Effector memory CD8-positive, alpha-beta T cell (primary cell): ENCODE measurements at places on chromosomes 7 and 10.

- no peak for DNase-seq
Measured at GRCh38 chr10:43254881-43255633, 11.8 kb downstream of the RASGEF1A start.

- DNase-seq = no peak
Measured at GRCh38 chr10:67385089-67385488, 310.9 kb downstream of the CTNNA3 start.

DNA sequence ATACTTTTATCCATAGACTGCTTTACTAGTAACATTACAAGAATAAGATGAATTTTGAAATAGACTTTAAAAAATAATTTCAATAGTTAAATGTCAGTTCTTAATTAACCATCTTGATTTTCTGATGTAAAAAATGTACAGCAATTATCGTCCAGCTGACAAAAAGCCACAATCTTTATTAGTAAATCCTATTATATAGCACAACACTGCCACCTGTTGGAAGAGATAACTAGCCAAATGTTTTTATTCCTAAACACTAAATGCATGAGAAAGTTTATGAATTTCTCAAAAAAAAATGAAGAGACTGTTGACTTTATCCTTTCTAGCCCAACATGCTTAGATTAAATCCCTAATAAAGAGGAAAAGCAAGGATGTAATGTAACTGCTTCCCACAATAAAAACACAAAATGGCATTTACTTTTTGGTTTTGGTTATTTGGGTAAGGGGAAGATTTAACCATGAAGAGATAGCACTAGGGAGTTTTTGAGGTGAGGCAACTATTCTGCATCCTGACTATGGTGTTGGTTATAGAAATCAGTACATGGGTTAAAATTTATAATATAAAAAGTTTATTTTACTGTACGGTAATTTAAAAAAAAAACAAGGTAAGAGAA lies 8.0 kb downstream of the COA1 start:
- DNase-seq = peak; percentile 36

GRCh38 chr10:132844069-132844809 lies 58.3 kb upstream of the NKX6-2 start:
- DNase-seq = no peak

DNA sequence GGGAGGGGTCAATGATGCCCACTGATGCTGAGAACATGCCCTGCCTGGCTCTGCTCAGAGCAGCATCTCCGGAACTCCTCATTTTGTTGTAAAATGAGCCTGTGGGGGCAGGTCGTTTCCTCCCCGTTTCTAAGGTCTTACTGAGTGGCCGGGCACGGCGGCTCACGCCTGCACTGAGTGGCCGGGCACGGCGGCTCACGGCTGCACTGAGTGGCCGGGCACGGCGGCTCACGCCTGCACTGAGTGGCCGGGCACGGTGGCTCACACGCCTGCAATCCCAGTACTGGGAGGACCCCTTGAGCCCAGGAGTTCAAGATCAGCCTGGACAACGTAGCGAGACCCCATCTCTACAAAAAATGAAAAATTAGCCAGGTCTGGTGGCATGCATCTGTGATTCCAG lies 39.0 kb upstream of the FOXL3 start:
- DNase-seq = no peak

DNA sequence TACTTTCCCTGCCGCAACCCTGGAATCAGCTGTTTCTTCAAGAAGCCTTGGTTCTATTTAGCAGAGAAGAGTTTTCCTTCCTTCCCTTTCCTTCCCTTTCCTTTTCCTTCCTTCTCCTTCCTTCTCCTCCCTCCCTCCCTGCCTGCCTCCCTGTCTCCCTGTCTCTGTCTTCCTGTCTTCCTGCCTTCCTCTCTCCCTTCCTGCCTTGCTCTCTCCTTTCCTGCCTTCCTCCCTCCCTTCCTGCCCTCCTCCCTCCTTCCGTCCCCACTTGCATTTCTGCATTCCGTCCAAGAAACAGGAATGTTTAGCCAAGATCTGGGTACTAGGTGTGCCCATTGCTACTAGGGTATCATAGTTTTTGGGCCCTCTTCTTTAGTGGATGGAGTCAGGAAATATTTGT lies 21.9 kb downstream of the SND1 start:
- DNase-seq = no peak

DNA sequence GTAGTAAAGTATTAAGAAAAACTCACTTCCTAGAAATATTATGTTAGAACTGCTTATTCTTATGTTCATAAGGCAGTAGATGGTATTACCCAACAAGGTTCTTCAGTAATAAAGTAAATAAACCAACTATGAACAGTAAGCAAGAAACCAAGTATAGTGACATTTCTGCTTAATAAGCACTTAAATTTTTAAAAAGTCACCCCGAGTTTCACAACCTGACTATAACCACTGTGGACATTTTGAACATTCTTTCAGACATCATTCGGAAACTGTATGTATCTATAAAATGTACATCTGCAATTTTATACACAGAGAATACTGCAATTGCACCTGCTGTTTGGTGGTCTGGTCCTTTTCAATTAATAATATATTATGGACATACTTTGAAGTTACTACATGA lies 1073.6 kb downstream of the XPNPEP1 start:
- no peak for DNase-seq

DNA sequence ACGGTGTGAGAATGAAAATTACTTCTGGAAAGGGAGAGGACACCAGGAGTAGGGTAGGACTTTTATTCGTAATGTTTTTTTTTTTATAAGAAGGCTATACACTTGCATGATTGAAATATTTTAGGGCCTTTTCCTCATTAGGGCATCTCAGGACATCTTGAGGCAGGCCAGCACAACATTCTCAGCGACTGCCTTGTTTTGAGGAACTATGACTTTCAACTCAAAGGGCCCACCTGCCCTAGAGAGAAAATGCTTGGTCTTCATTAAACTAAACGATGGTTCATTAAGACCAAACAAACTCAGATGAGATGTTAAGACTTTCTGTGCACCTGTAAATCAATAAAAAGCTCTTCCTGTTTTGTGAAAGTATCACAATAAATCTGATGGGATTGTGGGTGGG lies 11.3 kb downstream of the NOD1 start:
- no peak for DNase-seq

- DNase-seq = no peak
Measured at GRCh38 chr10:20147684-20148083, 331.5 kb downstream of the PLXDC2 start.

- peak; percentile 49 for DNase-seq
Measured at GRCh38 chr10:78657163-78657861, 411.5 kb upstream of the ZMIZ1 start.

GRCh38 chr10:21078410-21079329 lies 181.6 kb upstream of the NEBL start:
- no peak for DNase-seq

DNA sequence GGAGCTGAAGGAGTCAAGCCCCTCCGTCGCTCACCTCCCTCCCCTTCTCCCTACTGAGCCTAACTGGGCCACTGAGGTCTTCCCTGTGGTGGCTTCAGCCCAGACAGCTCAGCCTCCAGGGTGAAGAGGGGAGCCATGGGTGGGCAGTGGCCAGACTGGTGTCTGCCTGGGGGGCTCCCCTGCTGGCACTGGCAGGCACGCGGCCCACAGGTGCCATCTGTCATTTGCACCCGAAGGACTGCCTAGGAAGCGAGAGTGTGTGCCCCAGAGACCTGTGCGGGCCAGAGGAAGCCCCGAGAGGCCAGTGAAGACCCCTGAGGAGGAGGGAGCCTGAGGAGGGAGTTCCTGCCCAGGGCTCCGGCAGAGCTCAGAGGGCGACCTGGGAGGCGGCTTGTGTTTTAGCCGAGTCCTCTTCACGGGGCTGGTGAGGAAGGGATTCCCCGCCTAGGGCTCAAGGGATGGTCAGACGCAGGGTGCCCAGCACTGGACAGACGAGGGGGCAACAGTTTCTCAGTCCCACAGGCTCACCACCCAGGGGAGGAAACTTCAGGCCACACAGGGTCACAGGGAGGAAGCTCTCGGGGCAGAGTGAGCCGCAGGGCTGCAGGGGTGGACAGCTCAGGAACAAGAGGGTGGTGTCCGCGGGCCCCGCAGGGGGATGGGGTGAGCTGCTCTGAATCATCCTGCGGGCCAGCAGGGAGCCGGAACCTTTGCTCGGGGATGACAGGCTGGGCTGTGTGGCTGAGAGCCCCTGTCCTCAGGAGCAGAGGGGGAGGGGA lies 76.2 kb upstream of the PPP2R2D start:
- no peak for DNase-seq

- DNase-seq = no peak
Measured at GRCh38 chr10:107422681-107423080, 258.2 kb upstream of the SORCS1 start.

- no peak for DNase-seq
Measured at GRCh38 chr7:152504367-152504766, 68.6 kb upstream of the KMT2C start.

DNA sequence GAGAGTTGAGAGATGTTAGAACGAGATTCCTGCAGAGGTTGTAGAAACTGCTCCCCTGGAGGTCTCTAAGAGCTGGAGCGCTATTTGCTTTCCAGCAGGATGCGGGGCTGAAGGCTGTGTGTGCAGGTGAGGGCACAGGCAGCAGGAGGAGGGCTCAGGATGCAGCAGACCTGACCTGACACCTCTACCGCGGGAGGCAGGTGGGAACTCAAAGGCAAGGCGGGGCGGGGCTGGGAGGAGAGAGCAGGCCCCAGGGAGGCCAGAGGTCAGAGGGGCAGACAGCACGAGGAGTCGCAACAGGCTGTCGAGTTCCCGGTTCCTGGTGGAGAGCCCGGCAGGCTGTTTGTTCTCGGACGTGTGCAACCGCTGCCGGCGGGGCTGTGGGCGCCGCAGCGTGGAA lies 7.9 kb upstream of the CRTAC1 start:
- DNase-seq = no peak

DNA sequence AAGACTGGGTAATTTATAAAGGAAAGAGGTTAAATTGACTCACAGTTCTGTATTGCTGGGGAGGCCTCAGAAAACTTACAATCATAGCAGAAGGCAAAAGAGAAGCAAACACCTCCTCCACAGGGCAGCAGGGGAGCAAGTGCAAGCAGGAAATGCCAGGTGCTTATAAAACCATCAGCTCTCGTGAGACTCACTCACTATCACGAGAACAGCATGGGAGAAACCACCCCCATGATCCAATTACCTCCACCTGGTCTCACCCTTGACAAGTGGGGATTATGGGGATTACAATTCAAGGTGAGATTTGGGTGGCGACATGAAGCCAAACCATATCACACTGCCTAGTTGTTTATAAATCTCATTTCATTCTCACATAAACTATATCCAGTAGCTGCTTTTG lies 28.0 kb upstream of the CPN1 start:
- no peak for DNase-seq

DNA sequence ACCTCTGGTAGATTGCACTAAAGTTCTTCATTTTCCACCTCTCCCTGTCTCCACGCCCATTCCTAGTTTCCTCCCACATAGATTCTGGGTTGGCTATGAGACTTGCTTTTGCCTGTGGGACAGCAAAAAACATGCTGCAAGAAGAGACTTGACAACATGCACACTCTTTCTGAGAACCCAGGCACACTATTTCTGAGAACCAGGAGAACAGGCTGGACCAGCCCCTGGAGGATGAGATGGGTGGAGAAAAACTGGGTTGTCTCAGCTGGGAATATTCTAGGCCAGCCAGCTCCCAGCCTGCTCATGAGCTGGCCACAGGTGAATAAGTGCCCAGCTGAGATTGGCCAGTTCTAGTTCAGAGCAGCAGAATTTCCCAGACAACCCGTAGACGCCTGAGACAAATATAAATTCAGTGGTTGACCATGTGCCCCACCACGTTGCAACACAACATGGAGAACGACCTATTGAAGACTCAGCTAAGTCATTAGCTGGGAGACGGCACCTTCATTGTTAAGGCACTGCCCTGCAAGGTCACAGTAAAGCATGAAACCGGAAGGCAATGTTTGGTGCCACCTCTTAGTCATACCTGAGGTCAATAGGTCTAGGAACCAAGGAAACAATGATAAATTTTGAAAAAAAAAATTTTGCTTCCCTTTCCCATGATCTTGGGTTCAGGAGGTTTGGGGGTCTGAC lies 92.7 kb upstream of the AKR1E2 start:
- no peak for DNase-seq

DNA sequence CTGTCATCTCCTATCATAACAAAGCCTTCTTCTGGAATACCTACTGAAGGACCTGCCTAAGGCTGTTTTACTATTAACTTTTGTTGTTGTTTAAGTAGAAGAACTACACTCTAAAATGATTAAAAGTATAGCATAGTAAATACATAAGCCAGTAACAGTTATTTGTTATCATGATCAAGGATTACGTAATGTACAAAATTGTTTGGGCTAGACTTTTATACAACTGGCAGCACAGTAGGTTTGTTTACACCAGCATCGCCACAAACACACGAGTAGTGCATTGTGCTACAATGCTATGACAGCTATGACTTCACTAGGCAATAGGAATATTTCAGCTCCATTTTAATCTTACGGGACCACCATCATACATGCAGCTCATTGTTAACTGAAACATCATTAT lies 169.1 kb downstream of the LRRN3 start:
- no peak for DNase-seq

GRCh38 chr10:132634241-132634946 lies 96.8 kb downstream of the INPP5A start:
- DNase-seq = no peak
